GM04504 (cell line): ENCODE measurements at places on chromosomes 16 and 17.

DNA sequence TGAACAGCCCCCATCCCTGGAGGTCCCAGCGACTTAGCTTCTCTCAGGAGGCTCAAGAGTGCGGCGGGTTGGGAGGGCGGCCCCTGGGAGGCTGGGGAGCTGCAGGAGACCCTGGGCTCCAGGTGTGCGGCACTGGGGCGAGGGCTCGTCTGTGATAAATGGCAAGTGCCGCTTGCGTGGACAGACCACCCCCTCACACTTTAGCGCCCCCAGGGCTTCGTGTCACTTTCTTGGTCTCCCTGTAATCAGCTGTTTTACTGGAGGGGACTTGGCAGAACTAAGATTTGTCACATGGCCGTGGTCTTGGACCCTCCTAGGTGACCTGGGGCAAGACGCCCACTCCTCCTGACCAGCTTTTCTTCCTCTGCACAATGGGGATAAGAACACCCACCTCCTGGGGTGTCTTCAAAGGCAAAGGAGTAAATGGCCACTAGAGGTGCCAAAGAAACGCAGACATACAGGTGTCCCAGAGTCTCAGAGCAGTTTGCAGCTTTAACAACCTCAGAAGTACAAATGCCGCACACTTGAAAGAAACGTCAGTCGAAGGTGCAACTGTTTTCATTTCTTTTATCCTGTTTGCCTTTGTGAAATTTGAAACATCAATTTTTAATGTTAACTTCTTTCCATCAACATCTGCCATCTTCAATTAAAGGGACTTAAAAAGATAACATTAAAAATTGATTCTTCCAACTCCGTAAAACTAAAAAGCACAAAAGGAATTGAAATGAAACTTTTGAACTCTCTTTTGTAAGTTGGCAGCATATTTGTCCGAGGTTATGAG, 946 bp downstream of the OSGIN1 start:
- no peak for DNase-seq

- DNase-seq = no peak
Measured at GRCh38 chr17:44565866-44566443, 8.7 kb downstream of the FZD2 start.

GRCh38 chr16:66507731-66508239, 42.1 kb downstream of the TK2 start:
- no peak for DNase-seq

DNA sequence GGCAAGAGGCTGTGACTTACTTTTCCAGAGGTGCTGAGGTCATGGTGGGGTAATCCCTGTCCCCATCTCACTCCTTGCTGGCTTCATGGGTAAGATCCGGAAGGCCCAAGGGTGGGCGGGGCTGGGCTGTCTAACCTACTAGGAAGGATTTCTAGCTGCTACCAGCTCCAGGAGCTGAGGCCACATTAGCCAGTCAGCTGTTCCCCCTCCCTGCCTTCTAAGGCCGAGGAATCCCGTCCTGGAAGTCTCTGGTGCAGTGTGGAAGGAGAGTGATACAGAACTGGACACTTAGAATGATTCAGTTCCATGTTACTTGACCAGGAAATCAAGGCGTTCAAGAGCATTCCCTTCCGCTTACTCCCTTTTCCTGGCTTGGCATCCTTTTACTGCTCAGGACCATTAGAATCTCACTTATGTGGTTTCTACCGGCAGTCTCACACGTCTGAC, 8.9 kb downstream of the GNGT2 start:
- no peak for DNase-seq

DNA sequence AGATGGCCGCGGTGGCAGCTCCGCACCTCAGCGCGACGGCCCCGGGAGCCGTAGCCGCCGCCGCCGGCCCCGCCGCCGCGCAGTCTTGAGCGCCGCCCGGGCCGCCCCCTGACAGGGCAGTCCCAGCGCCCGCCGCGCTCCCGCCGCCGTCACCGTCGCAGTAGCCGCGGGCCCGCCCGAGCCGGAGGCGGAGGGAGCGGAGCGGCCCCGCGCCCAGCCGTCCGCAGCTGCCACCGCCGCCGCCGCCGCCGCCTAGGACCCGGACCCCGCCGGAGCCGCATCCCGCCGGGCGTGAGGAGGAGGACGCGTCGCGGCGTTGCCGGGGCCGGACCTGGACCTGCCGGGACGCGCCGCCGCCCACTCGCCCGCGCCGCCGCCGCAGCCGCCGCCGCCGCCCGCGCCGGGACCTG, 218 bp downstream of the TNRC6C start:
- no peak for DNase-seq

DNA sequence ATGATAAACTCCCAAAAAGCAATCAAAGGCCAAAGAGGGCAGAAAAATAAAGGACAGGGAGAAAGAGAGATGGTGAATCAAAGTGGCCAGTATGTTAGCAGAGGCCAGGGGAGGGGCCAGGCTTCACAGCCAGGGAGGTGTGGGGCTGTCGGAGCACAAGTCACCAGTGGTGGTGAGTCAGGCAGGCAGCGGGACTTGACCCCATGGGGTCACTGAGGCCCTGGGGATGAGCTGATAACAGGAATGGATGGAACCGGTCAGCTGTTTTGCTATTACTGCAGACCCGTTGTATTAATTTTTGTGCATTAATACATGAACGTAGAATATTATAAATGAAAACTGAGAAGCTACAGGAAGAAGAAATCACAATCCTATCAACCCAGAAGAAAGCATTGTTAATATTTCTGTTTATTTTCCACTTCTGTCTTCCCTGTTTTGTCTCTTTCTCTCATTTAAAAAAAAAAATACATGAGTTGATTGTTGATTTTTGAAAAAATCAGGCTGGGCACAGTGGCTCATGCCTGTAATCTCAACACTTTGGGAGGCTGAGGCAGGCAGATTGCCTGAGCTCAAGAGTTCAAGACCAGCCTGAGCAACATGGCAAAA, 106.9 kb downstream of the SOCS1 start:
- no peak for DNase-seq
